NCI-H2029 treated with DMSO at 0.1 percent for 48 hours (cell line): ENCODE measurements at places on chromosomes 4 and X.

DNA sequence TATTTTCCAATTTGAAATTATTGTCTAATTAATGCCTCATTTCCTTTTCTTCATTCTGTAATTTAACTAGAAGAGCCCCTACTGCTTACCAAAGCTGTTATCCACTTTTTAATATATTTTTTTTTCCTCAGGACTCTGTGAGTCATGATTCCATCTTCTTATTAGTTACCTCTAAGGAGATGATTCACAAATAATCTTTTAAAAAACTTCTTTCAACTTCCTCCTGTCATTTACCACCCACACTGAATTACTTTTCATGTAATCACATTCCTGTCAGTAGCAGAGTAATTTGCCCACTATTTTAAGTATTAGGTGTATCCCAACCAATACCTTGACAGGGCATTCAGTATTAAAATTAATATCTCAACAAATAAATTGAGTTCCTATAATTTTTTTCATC, 470.9 kb upstream of the ADGRL3 start:
- DNase-seq, result no peak

GRCh38 chrX:132216806-132217202, 2.4 kb downstream of the RAP2C start:
- peak; percentile 40 for DNase-seq

- no peak for DNase-seq
Measured at GRCh38 chrX:40006106-40007017, 91.4 kb downstream of the BCOR start.

- no peak for DNase-seq
Measured at GRCh38 chr4:15891312-15891711, 47.2 kb downstream of the FGFBP1 start.

DNA sequence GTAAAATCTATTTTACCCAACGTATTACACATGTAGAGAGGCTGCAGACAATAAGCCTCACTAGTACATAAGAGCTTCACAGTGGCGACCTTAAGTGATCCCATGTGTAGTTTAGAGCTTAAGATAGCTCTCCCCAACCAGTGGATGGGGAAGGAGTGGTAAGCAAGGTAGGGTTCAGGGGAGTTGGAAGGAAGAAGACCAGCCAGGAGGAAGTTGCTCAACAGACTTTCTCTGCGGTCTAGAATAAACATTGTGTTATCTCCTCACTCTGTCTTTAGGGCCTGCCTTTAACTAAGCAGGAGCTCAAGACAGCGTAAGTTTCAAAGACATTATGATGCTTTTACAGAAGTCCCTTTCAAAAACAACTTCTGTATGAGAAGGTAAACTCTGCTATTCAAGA, 16.8 kb downstream of the MEPE start:
- DNase-seq, result no peak

DNA sequence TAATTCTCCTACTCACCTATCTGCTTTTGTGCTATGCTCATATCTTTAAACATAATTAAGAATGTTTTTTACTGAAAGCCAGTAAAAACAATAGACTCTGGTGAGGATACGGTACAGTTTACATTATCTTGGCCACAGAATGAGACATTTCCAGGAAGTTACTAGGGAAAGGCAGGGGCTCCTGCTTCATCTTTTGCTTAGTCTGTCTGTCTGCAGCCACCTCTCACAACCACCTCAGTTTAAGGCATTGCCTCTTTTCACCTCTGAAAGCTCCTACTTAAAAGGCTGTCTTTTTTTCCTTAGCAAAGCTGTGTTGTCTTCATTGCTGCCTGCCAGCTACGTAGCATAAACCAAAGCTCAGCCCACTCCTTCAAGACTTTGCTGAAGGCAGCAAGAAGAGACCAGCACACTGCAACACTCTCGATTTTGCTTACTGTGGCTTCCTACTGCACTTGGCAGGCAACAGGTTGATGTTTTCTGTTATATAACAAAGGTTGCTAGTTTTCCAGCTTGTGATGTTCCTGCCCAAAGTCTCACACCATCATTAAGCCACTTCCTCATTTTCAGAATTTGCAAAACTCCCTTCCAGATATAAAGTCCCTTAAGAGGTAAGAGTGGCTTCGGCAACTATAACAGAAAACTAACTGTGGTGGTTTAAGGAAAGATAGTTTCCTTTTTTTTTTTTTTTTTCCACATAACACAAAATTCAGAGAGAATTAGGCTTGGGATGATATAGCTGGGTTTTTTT, 432.9 kb downstream of the GRXCR1 start:
- DNase-seq, result no peak

GRCh38 chr4:86497980-86498862, 95.9 kb upstream of the PTPN13 start:
- DNase-seq, result peak; percentile 76

DNA sequence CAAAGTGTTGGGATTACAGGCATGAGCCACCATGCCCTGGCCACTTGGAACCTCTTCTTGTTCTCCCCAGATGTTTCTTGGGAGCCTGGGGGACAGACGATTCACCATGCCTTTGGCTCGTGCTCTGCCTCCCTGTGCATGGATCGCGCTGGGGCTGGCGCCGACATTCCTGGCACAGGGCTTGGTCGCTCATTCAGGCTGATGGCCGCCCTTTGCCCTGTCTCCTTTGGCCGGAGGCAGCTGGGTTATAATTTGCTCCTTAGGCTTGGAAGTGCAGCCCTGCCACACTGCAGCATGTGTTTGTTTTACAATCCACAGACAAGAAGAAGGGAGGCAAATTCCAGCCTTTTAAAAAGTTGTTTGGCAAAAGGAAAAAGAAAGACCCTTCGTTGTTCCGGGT, 115.3 kb downstream of the AASDH start:
- no peak for DNase-seq

- no peak for DNase-seq
Measured at GRCh38 chr4:76850010-76850441, 47.9 kb downstream of the SOWAHB start.

GRCh38 chr4:120922381-120923206, at the start of gene PRDM5:
PRDM5 (minus strand) TSS chr4:120922726; CDS start chr4:120922608, 118 bp downstream.
- no peak for DNase-seq

DNA sequence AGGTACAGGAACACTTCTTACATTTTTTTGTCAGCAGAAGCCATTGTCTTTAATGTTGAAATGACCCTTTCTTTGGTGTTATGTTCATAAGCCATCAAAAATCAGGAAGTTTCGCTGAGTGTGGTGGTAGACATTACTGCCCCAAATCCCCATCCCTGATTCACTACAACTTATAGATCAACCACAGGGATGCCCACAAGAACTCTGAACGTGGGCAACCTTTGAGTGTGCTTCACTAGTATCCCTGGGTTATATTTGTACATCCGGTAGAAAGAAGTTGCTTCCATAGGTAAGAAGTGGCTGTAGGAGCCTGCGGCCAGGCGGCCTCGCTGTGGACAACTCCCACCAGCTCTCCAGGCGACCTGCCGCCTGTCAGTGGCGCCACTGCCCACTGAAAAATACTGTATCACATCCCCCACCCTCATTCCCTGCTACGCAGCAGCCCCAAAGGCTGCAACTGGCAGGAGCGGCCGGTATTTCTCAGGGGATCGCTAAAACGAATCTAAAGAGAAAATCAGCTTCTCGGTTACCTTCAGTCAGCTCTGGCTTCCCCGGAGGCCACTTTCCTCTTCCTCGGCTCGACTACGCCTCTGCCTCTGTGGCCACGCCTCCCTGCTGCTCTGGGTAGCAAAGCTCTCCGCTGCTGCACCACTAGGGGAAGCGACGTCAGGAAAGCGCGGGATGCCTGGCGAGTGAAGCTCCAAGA, 13.9 kb upstream of the ETDC start:
- no peak for DNase-seq

- DNase-seq, result no peak
Measured at GRCh38 chrX:119694601-119695534, 1.9 kb upstream of the SEPTIN6 start.

GRCh38 chr4:26255989-26256388, 64.8 kb upstream of the RBPJ start:
- DNase-seq, result no peak

DNA sequence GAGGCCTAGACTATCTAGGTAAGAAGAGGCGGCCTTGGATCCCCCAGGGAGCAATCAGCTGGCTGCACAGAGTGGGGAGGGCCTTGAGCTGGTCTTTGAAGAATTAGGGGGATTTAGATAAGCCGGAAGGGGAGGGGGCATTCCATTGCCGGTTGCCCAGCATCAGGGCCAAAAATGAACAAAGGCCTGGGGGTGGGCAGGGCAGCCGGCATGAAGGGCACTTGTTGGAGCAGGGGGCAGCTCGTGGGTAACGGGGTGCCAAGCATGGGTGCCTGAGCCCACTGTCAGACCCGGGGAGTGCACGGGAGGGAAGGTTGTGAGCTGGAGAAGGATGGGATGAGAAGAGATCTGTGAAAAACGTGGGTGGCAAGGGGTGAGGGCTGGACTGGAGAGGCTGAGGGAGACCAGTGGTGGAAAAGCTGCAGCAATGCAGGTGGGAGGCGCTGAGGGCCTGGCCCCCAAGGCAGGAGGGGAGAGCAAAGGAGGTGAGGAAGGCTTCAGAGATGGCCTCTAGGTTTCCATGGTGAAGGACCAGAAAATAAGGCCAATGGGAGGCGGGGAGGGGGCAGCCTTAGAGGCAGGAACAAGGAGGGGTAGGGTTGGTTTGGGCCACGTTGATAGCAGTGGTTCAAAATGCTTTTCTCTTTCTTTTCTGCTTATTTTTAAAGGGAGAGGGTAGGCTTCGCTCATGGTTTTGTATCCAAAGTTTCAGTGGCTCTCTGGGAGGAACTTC, 8.6 kb downstream of the KLF3 start:
- no peak for DNase-seq

GRCh38 chr4:17493619-17494018, 18.3 kb downstream of the QDPR start:
- DNase-seq, result no peak

DNA sequence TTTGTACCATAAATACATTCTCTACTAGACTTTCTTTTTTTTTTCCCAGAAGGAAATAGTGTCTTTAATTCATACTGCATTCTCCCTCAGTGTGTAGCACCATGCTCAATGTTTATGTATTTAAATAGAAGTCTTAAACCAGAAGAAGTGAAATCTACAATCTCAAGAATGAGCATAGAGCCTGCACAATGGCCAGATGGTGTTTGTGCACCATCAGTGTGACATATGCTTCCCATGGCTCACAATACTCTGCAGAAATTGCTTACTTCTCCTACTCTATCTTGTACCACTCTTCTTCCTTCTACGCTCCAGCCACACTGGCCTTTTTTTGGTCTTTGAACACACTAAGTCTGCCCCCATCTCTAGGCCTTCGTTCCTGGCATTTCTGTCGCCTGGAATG, 2.6 kb upstream of the DOCK11 start:
- DNase-seq, result no peak

- DNase-seq, result no peak
Measured at GRCh38 chr4:47374477-47374876, 89.0 kb downstream of the COMMD8 start.

GRCh38 chr4:38090455-38091246, 130.5 kb downstream of the PTTG2 start:
- DNase-seq, result no peak

DNA sequence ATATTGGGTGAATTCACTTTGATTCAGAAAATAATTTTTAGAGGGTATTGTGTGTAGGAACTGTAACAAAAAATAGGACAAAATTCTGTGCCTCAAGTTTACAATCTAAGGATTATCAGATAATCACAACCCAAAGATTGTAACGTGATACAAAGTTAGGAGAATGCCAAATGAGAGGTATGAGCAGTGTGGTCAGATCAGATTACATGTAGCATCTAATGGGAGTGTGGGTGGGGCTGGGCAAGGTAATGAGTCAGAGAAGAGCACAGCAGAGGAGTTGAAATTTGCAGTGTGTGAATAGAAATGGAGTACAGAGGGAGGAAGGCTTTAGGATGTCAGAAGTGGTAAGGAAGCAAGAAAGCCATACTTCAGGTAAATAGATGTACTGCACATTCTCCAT, 103.4 kb upstream of the TEX13A start:
- DNase-seq, result no peak

GRCh38 chr4:112973750-112974251, 75.7 kb upstream of the ANK2 start:
- DNase-seq, result no peak

DNA sequence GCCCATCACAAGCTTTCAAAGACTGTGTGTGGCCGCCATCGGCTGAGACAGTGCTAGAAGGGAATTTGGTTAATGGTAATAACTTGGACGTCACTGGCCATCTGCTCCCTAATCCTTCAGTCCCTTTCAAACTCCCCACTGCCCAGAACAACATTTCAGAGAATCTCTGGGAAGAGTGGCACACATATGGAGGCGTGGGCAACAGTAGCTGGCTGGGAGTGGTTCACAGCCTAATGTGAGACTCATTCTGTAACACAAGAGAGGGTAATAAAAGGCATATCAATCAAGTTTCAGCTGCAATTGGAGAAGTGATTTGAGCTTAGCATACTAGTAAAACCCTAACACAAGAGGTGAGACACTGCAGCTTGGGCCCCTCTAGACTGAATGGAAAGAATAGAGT, 15.4 kb downstream of the SMIM10 start:
- no peak for DNase-seq

DNA sequence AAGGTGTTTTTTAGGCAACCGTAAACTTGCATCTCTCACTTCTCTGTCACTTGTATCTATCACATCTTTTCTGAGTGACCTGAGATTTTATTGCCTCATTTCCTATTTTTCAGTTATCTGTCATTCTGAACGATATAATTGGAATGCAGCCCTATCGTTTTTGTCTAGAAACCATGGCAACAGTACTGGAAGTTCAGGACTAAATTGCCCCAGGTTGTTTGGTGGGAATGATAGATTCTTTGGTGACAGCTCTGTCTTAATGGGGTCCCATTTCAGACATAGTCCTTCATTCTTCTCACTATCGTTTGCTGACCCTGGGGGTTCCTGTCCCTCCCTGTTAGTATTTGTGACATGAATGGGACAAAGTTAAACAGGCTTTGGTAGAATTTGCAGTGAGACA, 267.7 kb upstream of the GALNT7 start:
- no peak for DNase-seq

DNA sequence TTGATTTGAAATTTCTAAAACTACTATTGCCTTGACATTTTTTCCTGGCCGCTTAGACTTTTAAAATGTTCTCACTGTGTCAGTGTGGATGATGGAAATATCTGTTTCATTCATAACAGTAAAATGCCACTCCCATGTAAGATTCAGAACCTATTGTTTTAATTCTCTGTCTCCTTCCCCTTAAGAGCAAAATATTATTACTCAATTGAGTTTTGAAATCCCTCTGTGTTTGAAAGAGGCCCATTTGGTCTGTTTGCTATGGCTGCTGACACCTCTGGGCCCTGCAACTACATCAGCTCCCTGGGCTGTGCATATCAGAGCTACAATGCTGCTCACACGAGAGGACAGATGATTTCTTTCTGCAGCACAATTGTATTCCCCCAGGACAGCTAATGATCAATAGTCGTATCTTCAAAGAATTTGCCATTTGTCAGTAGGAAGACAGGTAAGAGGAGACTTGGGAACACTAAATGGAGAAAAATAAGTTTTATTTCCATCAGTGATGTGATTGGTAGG, 388.0 kb upstream of the GALNT7 start:
- no peak for DNase-seq

DNA sequence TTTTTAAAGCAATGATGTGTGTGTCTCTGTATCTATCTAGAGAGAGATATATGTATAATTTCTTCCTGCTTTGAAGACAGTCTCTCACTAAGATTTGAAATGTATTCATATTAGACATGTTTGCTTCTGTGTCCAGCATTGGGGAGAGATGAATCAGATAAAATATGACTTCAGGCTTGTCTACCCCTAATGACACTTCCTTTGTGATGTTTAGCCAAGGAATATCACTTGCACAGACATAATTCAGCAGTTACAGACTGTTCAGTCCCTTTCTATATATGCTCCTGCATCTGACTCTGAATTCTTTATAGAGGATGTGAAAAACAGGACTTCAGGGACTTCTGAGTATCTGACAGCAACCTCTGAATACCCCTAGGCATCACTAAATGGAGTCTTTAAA, 158.4 kb downstream of the DCLK2 start:
- no peak for DNase-seq

- no peak for DNase-seq
Measured at GRCh38 chr4:153713866-153714646, 30.0 kb downstream of the TLR2 start.
